ENCODE measurements at places on chromosomes 16 and 17. TPM values are rescaled to one million over a fixed set of nuclear protein-coding genes. Genes with fewer than 3 reads are reported as not detected.

GRCh38 chr17:79836972-79837887 lies 2.0 kb downstream of the CBX4 start:
- DNase-seq, result no peak

DNA sequence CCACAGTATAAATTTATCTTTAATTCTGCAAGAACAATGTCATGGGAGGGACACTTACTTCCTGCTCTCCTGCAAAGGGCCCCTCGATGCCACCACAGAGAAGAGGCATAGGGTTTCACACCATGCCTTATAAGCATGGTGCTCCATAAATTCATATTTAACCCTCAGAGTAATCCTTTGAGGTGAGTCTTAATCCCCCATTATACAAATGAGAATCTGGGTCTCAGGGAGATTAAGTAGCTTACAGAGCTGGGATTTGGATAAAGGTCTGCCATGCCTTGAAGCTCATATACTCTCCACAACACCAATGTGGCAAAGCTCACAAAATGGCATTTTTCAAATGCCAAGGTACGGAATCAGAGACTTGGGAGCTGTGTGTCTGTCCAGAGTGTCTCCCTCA lies 268.5 kb upstream of the CCL2 start:
- no peak for DNase-seq

DNA sequence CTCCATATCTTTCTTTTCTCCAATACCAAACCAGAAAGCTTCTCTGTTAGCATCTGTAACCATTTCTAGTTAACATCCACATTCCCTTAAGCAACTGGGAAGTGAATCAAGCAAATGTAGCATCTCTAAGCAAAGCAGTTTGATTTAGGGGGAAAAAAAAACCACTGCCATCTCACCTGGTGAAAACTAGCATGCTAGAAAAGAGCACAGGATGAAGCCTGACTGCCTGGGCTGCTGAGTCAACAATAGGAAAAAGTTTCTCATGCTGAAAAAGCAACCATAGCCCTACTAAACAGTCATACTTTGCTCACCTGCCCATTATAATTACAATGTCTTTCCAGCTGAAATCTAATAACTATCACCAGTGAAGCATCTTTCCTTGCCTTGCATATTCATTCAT lies 139.3 kb downstream of the ANKFN1 start:
- no peak for DNase-seq

DNA sequence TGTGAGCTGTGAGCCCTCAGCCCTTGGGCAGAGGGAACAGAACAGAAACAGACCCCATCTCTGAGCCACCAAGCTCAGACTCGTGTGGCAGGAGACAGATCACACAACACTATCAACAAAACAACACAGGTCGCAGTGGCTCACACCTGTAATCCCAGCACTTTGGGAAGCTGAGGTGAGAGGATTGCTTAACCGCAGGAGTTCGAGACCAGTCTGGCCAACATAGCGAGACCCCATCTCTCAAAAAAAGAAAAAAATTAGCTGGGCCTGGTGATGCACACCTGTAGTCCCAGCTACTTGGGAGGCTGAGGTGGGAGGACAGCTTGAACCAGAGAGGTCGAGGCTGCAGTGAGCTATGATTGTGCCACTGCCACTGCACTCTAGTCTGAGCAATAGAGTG lies 5.5 kb upstream of the QPRT start:
- DNase-seq, result no peak

GRCh38 chr16:1082266-1082951 lies 9.9 kb downstream of the SSTR5 start:
- DNase-seq, result no peak

GRCh38 chr16:82384949-82385348 lies 214.9 kb upstream of the MPHOSPH6 start:
- no peak for DNase-seq

GRCh38 chr16:88633684-88634140 lies 4.7 kb upstream of the IL17C start:
- DNase-seq, result no peak

GRCh38 chr17:1942066-1942365 lies 83.1 kb downstream of the RTN4RL1 start:
- DNase-seq, result no peak

DNA sequence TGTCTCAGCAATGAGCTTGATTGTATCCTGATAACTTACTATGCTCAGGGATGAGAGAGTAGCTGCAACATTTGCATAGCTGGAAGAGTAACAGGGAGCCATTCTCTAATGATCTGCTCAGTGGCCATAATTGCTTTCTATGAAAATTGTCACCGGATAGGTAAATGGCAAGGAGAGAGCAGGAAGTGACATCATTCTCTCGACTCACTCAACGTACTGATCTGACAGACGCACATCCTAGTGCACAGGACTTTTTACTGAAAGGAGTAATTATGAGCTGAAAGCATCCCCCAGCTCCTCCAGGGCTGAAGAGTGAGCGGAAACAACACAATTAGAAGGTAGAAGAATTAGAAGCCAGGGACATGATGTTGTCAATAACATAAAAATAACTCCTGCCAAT lies 71.8 kb downstream of the IRX5 start:
- DNase-seq, result no peak

- DNase-seq, result no peak
Observed at GRCh38 chr17:17887752-17888304, 51.0 kb upstream of the SREBF1 start.

- no peak for DNase-seq
Observed at GRCh38 chr17:13537167-13537731, 64.5 kb downstream of the HS3ST3A1 start.

DNA sequence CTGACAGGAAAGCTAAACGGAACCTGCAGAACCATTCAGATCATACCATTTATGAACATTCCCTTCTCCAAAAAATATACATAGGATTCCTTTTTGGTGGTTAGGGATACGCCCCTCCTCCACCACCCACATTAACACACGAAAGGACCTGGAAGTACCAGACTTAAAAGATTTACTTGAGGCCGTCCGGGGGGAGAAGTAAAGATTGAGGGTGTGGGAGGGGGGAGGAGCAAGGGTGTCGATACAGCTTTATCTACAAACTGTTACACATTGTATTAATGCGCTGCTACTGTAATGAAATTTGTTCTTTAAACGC lies 537 bp downstream of the PALB2 start:
- DNase-seq, result no peak

DNA sequence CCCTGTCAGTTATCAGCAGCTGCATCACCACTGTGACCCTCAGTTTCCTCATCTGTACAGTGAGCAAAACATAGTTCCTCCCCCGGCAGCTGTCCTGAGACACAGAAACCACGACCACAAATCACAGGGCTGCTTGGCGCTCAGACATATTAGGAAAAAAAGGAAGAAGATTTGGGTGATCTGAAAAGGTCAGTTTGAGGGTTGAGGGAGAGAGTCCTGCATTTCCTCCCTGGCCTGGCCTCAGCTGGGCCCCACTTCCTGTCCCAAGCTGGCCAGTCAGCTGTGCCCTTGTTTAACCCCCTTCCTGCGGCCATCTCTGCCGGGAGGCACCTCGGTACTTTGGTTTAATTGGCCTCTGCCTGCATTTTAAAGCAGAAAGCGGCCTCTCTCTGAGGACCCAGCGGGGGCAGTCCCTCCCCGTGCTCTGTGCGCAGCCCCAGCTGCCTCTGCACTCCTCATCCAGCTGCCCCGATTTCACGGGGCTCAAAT lies 24.0 kb upstream of the CIBAR2 start:
- DNase-seq, result no peak

- no peak for DNase-seq
Observed at GRCh38 chr16:24140730-24141129, 115.4 kb upstream of the CACNG3 start.

GRCh38 chr17:70535986-70536385 lies 366.7 kb downstream of the KCNJ2 start:
- no peak for DNase-seq

DNA sequence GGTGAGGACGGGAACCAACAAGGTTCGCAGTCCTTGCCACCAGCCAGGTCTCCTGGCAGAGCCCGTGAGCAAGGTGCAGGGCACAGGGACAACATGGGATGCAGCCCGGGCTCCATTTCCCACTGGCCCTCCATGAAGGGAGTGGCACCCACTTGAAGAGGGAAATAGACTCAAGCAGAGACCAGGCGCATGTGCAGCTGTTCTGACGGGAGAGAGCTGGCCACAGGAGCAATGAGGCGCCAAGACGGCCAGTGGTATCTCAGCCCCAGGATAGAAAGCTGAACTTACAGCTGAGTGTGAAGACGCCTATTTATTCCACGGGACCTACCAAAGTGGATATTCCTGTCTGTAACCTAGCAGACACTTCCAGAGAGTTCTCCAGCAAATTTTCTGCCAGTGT lies 8.2 kb upstream of the FOXJ1 start:
- no peak for DNase-seq

DNA sequence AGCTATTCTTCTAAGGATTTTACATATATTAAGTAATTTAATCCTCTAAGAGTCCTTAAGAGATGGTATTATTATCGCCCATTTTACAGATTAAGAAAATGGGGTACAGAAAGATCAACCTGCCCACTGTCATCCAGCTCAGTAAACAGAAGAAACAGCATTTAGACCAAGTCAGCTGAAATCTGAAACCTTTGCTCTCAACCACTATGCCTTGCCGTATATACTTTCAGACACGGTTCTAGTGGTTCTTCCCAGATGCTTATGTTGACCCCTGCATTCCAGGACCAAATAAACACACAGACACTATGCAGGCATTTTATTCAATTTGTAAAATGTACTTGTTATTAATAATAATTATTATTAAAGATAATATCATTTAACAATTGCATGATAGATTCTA lies 854.8 kb downstream of the KCNJ2 start:
- no peak for DNase-seq

DNA sequence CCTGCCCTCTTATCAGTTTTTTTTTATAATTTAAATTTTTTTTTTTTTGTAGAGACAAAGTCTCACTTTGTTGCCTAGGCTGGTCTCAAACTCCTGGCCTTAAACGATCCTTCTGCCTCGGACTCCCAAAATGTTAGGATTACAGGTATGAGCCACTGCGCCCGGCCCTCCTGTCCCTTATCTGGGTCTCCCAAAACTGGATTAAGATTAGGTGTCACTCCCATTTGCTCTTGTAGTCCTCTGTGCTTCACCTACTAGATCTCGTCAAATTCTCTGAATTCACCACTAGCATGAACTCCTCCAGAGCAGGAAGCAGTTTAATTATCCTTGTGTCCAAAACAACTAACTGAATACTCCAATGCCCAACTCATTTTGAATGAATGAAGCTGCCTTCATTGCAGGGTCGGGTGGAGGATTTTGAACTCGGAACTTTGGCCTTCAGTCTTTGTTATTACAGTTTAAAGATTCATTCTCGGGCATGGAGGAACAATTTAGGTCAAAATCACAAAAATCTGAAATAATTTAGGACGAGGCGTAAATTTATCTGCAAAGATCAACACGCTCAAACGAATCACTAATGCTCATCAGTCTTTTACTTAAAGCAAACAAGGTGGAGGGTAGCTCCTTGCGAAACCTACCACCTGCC lies 802 bp upstream of the ATXN2L start:
- peak; percentile 40 for DNase-seq

GRCh38 chr16:8173111-8173644 lies 417.1 kb downstream of the TMEM114 start:
- no peak for DNase-seq

GRCh38 chr17:40562838-40563219 lies 2.4 kb downstream of the CCR7 start:
- DNase-seq, result no peak

- DNase-seq, result no peak
Observed at GRCh38 chr17:31392002-31392855, 754 bp downstream of the RAB11FIP4 start.

GRCh38 chr17:43900183-43900857 lies 7.0 kb downstream of the MPP2 start:
- DNase-seq, result no peak

- DNase-seq, result no peak
Observed at GRCh38 chr16:85077039-85077438, 35.2 kb downstream of the CIBAR2 start.

GRCh38 chr16:57186872-57187854 lies 1.0 kb downstream of the RSPRY1 start:
- no peak for DNase-seq

Gene GGT6
- not detected for total RNA-seq

Gene CTRB2
- not detected for total RNA-seq

Gene TBC1D3B
- 6.2 TPM for total RNA-seq

Gene CCDC144A
- total RNA-seq, result 1.1 TPM

Gene VASN
- 81.8 TPM for total RNA-seq

Gene TNFRSF13B
- not detected for total RNA-seq

Gene CCDC40
- total RNA-seq, result 5.8 TPM
